ENCODE measurements at places on chromosomes 5 and 9.
A peak's percentile ranks its signal among the peaks of the same experiment; 100 is the strongest.

DNA sequence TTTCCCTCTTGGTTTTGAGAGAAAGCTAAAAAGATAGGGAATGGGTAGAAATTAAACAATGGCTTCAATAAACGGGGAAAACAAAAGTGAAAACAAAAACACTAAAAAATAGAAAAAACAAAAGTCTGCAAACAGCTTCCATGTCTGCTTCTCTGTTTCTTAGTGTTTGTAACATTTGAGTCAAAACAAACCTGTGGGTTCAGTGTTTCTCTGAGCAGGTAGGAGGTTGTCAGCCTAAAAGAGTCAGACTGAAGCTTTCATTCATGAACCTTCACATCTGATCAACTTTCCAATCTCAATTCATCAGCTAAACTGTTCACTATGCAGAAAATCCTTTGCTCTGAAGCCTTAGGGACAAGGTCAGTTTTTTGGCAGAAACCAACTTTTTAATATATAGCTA is 102.5 kb upstream of the ADAMTS16 start:
- DNase-seq = no peak

GRCh38 chr5:56325039-56325438 is 91.9 kb upstream of the ANKRD55 start:
- DNase-seq = no peak

GRCh38 chr9:111096051-111096450 is 57.8 kb upstream of the LPAR1 start:
- no peak for DNase-seq

GRCh38 chr9:132546148-132547051 is 36.0 kb upstream of the BARHL1 start:
- peak; percentile 31 for DNase-seq

DNA sequence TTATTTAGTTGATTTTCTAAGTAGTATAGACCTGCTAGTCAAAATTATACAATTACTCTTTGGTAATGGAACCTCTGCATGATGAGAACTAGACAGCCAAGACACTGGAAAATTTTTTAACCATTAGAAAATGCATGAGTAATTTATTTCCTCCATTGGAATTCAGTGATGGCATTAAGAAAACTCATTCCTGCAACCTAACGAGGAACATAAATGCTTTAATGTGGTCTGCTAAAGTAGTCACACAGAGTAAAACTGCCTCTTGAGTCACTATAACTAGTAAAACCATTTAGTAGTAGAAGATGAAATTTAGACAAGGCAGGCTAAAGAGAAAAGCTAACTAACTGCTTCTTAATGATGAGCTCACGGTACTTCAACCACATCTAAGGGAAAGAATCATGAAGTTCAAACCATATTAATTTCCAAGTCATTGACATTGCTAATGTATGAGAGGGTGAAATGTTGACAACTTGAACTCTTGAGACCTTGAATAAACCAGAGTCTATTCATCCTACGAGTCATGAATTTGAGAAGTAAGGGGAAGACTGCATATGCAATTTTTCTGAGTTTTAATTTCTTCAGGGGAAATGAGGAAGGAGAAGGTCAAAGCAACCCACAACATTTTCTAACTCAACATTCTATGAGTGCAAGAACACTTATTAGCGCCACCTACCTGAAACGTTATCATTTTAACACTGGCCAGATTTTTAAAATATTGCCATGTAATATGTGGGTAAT is 74.4 kb downstream of the GLIS3 start:
- no peak for DNase-seq

DNA sequence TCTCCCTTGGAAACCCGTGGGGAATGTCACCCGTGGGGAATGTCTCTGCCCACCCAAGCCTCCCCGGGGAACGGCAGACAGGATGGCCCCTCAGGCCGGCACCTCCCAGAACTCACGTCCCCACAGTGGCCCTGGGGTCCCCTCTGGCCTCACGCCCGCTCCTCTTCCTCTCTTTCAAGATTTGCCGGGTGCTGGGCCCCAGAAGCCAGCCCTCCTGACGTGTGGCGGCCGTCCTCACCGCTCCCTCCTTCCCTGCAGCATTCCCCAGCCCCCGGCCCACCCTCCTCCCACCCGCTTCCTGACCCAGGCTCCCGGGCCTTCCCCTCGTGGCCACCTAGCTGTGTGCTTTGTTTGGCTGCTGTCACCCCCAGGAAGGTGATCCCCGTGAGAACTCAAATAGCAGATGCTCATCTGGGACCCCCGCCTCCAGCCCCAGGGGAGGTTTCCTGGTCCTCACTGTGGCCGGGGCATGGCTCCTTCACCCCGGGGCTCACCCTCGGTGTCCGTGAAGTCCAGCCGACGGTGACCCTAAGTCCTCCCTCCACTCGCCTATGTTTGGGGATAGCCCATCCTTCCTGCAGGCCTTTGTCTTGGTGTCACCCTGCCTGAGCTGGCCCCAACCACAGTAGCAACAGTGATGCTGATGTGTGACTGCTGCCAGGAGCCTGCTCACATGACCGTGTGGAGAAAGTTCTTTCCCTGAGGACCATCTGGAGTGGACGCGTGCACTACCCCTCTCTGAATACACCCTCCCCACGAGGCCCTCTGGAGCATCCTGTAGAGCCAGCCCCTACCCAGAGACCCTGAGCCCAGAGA is 163.3 kb upstream of the IER5L start:
- no peak for DNase-seq

DNA sequence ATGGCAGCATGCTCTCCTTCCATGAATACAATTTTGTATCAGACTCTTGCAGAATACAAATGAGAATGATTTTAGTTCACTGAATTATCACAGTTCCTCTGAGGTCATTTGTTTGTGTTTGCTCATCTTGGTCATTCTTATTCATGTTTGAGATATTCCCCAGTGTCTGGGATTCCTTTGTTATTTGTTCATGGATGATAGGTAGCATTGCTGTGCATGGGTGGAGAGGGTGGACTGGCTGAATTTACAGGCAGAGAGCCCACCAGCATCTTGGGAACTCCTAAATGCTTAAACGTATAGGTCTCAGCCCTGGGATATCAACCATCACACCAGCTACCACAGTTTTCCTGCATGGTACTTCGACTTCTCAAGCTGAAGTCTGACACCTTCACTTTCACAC is 459.8 kb downstream of the CCDC171 start:
- DNase-seq = no peak

- DNase-seq = no peak
These were observed 185.4 kb downstream of the GABBR2 start for GRCh38 chr9:98523231-98523901.

GRCh38 chr5:33513462-33514185 is 72.9 kb downstream of the TARS1 start:
- no peak for DNase-seq

GRCh38 chr9:16651446-16651964 is 219.0 kb downstream of the BNC2 start:
- no peak for DNase-seq

DNA sequence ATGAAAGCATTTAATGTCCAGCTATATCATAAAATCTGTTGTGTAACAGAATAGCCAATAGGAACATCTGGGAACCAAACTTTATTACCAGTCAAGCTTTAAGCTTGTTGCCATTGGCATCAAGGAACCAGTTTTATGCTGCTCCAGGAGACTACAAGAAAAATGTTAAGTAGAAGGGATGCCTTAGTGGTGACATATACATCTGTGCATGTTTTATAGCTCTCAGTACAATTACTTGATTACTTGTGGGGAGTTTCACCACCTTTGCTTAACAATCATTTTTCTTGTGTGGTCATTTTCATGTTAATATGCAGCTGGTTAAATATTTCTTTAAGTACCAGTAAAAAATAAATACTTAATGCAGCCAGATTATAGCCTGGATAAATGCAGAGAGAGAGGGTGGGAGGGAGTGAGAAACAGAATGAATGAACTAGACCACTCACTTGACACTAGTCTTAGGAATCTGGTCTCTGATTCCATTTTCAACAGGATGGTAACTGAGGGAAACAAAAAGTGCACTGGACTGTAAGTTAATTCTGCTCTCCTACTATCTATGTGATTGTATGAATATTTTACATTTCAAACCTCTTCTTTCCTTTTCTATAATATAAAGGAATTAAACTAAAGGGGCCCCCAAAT is 35.7 kb upstream of the LURAP1L start:
- no peak for DNase-seq

GRCh38 chr9:113997610-113998009 is 80.5 kb downstream of the AMBP start:
- DNase-seq = no peak

GRCh38 chr9:112754578-112754977 is 4.0 kb downstream of the SNX30 start:
- DNase-seq = no peak

- no peak for DNase-seq
These were observed 60.2 kb upstream of the DMAC1 start for GRCh38 chr9:7859701-7860334.

DNA sequence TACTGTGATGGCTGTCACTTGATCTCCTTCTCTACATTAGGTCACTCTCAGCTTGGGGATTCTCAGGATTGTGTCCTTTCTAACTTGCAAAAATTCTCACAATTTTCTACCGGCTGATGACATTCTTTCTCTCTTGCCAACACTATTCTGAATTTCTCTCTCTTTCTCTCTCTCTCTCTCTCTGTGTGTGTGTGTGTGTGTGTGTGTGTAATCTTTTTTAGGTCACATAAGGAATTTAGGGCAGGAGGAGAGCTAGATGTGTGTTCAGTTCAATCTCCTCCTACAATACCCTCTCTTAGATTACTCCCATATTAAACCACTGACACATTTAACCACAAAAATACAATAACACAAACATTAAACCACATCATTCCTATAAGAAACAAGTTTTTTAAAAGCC is 242.3 kb upstream of the NREP start:
- no peak for DNase-seq

GRCh38 chr5:5432020-5432707 is 9.7 kb downstream of the ICE1 start:
- no peak for DNase-seq

DNA sequence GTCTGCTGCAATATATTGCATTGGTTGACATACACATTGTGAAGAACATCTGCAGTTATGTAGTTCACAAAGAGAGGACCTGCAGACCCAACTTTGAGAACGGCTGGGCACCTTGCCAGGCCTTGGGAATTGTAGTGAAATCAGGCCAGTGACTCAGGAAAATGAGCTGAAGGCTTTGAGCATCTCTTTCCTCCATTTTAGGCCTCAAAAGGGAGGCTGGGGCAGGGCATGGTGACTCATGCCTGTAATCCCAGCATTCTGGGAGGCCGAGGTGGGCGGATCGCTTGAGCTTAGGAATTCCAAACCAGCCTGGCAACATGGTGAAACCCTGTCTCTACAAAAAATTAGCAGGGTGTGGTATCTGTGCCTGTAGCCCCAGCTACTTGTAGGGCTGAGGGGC is 1.4 kb upstream of the IPPK start:
- DNase-seq = no peak

DNA sequence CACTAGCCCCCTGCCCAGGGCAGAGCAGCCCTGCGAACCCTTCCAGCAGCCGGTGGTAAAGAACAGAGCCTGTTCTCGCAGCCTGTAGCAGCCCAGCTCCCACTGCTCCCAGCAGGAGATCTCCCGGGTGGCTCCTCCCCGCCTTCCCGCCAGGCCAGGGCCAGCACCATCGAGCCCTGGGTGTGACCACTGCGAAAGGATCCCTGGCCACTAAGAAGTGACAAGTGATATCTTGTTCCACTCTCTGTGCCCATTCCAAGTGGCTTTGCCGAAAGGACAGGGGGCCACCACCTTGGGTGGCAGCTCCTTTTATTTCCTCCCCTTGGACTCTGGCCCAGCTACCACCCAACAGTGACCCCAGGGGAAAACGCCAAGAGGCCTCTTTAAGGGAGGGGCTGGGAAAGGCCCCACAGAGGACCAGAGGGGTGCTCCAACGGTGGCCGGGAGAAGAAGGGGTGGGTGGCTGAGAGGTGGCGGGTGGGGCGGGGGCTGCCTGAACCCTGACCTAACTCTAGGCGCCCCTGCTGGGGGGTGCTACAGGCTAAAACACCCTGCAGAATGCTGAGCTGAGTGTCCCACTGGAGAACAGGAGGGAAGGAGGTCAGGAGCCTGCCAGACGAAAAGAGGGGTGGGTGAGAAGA is 1.6 kb downstream of the NACC2 start:
- DNase-seq = no peak

DNA sequence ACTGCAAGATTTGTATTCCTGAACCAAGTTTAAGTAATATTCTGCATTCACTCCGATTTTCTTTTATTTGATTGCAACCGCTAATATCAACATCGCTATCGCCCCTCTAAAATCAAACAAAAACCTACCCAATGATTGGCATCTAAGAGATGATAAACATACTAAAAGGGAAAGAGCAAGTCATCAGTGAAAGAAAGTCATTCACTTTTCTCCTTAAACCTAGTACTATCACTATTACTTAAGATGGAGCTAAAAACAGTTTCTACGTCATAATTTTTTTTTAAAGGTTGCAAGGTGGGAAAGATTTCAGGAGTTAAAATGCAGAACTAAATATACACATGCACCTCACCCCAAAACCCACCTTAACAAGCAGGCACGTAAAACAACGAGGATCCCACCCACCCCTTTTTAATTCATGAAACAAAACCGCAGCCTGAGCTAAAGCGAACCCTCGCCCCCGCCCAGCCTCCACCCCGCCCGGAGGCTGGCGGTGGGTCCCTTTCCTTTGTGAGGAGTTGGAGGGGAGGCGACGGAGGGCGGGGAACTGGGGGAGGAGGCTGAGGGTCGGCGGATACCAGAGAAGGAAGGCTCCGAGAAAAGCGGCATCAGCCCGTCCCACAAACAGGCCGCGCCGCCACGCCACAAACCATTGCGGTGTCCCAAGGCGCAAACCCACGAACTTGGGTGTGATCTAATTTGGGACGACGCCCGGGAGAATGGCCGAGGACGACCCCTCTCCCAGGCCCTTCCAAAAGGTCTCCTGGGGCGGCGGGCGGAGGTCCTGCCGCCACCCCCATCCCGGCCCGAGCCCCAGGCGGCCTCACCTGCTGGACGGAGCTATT is 861 bp downstream of the UBQLN1 start:
- DNase-seq = peak; percentile 41
